ENCODE measurements at places on chromosomes 7 and 10.

GRCh38 chr7:78953726-78954363 is 499.6 kb downstream of the MAGI2 start:
- no peak for DNase-seq

DNA sequence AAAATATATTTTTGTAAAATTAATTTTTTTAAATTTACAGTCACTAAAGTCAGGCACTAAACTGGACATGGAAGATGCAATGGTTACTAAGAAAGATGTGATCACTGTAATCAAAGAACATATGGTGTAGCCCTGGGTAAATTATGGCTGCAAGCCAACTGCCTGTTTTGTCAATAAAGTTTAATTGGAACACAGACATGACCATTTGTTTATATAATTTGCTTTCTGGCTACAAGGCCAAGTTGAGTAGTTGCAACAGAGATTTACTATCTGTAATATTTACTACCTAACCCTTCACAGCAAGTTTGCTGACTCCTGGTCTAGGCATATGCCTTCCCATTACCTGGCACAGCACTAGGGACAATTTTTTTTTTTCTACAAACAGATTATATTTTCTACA is 448.9 kb downstream of the ADRA2A start:
- DNase-seq: no peak

GRCh38 chr7:20293336-20293735 is 37.4 kb upstream of the ITGB8 start:
- DNase-seq: no peak

DNA sequence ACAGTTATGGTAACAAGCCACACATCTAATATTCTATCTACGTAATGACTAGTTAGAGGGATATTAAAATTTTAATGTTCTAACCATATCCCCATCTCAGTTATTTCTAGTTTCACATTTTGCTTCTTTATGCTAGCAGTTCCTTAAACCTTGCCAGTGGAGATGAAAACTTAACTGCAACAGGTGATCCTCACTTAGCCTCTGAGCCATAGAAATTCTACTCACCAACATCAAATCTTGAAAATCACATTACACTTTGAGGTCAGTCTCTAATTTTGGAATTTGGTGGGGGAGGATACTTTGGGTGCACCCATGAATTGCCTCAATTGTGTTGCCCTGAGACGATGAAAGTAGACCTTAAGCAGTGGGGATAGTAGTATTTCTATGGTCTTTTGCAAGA is 256.4 kb downstream of the GATA3 start:
- DNase-seq: no peak

- no peak for DNase-seq
These were observed 401.4 kb downstream of the TNS3 start for GRCh38 chr7:47180516-47180826.

DNA sequence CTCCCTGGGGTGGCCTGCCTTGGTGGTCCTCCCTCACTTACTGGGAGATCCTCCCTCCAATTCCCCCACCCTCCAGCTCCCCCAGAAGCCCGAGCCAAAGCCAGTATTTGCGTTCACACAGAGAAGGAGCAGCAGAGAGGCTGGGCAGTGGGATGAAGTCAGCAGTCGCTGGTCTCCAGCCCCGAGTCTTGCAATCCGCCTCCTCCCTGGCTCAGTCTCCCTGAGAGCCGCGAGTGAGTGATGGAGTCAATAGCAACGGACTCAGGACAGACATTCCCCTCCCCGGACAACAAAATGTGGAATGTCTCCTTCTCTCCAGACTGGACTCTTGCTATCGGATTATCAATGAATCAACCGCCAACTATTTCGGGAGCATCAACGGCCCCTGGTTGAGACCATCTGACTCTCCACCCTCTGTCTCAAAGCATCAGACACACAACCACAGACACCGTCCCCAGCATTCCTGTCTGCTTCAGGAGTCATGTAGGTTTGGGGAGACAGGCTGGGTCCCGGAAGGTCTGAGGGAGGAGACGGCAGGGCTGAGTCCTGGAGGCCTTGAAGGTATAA is 178.4 kb downstream of the SH3PXD2A start:
- DNase-seq: no peak

DNA sequence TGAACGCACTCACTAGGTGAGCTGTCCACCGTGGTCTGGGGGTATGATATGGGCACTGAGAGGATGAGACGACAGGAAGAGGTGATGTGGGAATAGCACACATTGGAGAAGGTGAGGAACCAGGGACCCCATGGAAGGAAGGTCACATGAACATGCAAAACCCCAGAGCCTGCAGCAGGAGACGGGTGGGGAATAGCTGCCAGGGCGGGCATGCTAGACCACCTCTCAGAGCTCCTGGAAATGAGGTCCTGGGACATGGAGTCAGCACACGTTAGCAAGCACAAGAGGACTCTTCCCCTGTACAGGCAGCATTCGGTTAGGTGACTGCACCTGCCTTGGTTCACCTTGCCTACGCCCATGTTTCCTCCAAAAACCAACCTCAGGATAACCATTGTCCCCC is 8.1 kb downstream of the FAM131B start:
- no peak for DNase-seq

- no peak for DNase-seq
These were observed 201.6 kb downstream of the PARD3 start for GRCh38 chr10:34613491-34613890.

- DNase-seq: no peak
These were observed 203.4 kb upstream of the AHR start for GRCh38 chr7:17094963-17095574.

GRCh38 chr7:132164558-132165125 is 411.6 kb downstream of the PLXNA4 start:
- no peak for DNase-seq

GRCh38 chr10:124603376-124604213 is 140.6 kb downstream of the FAM53B start:
- no peak for DNase-seq

All from esophagus squamous epithelium (tissue), 5 donors.